ENCODE measurements at places on chromosomes 1 and 21.

DNA sequence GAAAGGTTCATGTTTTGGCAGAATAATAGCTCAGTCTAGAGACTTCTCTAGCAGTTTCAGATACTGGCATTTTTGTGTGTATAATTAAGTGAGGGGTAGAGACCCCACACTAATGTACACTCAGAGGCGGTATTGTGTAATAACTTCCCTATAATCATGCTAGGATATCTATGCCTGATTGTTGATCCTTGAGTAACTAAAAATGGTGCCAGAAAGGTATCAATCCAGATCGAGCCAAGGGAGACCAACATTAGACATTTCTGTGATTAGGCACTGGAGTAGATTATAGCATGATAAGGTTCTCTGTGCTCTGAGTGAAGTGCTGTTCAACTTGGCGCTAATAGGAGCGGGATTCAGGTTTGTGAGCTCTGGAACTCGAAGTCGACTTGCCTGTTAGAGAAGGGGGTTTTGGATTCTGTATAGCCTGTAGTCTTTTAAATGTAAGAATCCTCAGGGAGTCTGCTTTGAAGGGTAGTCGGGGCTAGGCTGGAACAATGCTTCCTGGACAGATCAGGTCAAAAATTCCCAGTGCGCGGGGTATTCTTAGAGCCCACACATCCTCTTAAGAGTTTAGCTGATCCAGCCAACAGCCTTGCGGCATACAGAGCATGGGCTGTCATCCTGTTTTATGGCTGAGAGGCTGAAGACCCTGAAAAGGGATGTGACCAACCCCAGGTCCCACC, 24.2 kb downstream of the MAN1C1 start:
- DNase-seq, result no peak

GRCh38 chr1:83697961-83698360, 301.0 kb downstream of the TTLL7 start:
- no peak for DNase-seq

DNA sequence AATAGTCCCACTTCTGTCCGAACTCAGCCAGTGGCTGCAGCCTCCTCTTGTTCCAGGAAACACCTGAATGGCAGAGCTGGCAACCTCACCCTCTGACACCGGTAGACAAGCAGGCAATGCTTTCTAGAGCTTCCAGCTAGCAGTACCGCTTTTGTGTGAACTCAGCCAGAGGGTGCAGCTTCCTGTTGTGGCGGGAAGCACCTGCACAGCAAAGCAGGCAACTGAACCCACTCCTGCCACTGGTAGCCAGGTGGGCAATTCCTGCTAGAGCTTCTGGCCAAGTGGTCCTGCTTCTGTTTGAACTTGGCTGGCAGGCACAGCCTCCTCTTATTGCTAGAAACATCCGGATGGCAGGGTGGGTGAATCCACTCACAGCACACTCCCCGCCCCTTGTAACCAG, 40.1 kb upstream of the TMPRSS15 start:
- DNase-seq, result no peak

GRCh38 chr1:78640462-78640861, 9.2 kb upstream of the IFI44 start:
- DNase-seq, result no peak

DNA sequence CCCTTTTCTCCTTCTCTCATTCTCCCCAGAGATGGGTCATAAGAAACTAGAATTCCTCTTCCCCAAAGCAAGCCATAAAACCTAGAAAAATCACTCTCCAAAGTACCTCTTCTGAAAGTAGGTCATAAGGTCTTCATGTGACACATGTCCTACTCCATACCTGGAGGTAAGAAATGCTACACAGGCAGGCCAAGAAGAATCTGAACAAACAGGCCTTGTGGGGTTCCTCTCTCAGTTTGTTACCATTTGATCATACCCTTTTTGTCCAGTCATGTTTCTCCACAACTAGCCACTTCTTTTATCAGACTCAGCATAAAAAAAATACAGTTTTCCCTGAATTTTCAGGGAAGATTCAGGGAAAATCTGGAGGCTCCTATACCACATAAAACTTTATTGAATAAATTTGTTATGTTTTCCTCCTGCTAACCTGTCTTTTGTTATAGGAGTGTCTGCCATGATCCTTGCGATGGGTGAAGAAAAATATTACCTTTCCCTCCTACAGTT, 134.4 kb upstream of the LMO4 start:
- no peak for DNase-seq

DNA sequence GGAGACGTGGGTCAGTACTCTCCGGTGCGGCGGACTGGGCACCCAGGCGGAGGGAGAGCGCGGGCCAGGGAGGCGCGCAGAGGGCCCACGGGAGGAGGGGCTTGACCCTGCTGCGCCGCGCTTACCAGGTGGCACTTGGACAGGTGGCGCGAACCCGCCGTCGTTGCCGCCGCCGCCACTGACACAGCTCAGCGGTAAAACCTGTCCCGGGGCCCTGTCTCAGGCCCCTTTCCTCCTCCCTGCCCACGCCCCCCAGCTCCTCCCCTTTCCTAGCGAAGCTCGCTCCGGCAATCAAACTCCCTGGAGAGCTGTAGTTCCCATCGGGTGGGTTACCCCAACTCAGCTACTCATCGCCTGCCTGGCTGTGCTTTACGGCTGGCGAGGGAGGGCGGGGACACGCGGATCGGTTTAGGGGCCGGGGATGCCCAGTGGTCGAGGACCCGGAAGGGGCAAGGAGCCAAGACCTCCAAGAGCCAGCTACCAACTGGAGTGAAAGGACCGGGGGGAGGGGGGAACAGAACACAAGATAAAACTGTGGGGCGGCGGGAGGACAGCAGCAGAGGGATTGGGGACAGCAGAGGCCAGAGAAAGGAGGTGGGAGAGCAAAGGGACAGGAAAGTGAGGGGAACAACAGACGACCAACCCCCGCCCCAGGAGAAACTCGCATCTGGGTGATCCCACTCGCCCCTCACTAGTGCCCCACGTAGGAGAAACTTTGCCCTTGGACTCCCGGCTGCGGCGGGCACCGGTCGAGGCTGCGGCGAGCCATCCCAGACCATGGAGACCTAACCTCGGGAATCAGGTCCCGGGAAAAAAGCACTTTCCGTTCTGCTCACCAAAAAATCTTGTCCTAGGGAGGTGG, 2.9 kb downstream of the GFI1 start:
- peak; percentile 34 for DNase-seq

DNA sequence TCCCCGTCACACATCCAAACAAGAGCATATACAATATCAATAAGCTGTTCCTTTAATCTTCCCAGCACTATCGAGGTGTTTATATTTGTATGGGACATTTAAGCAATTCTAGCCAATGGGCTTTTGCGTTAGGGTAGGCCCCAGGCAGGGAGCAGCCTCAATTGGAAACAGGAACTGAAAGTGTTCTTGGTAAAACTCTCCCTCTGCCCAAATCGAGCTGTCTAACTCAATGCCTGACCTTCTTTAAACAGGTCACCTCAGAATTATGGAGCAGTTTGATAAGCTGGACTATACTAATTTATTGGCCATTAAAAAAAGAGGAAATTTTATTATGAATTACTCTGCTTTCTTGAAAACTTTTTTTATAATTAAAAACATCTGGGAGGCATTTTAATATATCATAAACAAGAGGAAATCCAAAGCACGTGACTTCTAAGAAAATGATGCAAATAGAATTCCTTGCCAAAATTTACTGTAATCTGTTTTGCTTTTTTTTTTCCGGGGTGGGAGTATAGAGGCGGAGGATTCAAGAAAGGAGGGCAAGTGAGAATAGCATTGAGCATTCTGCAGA, 498.1 kb downstream of the LMO4 start:
- DNase-seq, result peak; percentile 33

DNA sequence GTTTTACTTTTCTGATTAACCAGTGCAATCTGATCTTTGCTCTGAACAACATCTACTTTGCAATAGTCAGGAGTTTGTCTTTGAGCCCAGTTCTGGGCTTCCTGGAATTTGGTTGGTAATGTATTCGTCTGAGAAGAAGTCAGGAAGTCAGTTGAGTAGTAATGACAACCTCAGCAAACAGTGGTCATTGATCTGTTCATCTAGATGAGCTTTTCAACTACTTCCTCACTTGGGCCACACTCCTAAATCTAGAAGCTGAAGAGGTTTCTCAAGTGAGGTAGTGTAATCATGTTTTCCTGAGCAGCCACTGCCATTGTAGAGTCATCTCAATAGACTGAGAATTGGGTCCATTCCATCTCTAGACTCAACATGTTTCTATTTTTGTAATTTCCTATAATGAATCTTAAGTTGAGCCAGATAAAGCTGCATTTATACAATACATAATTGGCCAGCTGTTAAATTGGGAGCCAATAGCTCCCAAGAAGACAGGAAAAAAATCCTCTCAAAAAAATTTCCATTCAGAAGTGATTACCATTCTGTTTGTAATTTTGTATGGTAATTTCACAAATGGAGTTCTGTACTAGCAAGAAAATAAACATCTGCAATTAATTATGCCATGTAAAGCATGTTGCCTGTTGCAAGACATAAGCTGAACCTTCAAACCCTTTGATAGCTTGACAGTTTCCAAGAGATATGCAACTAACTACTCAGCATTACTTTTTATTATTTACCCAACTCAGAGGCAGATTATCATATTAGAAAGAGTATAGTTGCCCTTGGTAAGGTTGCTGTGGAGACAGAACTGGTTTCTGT, 49.6 kb downstream of the WDR64 start:
- DNase-seq, result no peak

GRCh38 chr1:1627261-1627828, 4.6 kb upstream of the MMP23B start:
- no peak for DNase-seq

DNA sequence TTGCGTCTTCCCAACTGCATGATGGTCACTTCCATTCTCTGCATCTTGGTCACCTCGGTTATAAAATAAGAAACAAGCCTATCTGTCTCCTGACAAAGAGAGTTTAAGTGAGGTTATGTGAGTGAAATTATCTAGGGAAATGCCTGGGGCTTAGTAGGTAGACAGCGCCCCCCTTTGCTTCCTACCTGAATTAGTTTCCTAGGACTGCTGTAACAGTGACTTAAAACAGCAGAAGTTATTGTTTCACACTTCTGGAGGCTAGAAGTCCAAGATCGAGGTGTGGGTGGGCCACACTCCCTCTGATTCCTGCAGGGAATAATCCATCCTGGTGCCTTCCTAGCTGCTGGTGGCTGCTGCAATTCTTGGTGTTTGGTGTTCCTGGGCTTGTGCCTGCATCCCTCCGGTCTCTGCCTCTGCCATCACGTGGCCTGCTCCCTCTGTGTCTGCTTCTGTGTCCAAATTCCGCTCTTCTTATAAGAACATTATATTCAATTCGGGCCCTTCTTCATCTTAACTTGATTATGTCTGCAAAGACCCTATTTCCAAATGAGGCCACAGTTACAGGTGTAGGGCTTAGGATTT, 92.6 kb downstream of the IGSF21 start:
- no peak for DNase-seq

DNA sequence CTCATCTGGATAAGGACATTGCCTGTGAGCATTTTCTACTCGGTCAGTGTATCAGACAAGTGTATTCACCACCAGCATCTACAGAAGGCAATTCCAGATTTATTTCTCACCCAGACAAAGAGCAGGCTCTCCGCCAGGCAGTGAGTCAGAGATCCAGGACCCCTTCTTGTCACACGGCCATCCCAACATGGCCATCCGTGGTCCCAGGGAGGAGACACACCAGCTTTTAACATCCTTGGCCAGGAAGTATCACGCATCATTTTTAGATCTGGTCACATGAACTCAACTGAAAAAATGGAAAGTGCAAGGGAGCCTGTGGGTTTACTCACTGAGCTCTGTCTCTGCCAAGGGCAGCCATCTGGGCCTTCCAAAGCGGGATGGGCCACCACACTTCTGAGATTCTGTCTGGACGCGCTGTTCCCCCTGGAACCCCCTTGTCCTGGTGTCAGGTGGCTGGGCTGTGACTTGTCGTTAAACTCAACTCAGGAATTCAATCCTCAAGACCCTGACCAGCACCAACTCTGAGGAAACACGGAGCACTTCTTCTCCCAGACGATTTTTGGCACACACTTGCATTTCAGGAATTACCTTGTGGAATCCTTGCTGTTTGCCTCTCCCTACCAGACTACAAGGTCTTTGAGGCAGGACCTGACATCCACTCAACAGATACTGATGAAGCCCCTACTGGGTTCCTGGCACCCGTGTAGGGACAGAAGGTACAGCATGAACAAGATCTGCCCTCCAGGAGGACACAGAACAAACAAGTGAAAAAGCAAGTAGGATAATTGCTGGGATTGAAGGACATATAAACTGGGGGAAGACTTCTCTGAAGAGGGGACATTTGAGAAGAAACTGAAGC, 21.6 kb upstream of the CCSAP start:
- DNase-seq, result no peak

DNA sequence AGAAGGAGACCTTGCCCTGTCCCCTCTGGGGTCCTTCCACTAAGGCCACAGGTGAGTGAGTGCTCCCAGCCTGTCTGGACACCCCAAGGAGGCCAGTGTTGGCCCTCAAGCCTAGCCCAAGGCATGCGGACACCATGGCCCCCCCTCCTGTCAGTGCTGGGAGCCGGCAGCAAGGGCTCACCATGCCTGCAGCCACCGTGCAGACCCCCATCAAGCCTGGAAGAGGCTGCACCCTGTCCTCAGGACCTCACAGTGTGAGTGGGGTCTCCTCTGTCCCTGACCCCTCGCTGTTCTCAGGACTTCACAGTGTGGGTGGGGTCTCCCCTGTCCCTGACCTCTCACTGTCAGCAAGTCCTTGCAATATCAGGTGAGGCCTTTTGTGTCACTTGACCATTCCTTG, 33.2 kb upstream of the PRSS38 start:
- no peak for DNase-seq

GRCh38 chr1:10957133-10957532, 55.3 kb upstream of the TARDBP start:
- DNase-seq, result no peak

- DNase-seq, result no peak
Observed at GRCh38 chr1:209534496-209535250, 48.8 kb upstream of the CAMK1G start.

DNA sequence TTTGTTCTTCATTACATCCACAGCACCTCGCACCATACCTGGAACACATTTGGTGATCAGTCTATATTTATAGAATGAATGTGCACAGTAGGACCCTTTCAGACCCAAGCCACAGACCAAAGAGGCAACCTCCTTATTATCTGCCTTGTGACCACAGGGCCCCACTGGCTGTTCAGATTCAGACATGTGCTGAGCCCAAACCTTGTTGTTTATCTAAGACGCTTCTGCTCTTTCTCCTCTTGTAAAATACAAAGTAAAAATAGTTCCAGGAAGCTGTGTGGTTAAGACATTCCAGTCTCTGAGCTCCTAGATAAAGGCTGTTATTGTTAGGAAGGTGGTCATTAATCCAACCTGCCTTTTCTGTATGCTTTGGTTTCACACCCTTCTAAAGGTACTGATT, 3.6 kb upstream of the SCMH1 start:
- DNase-seq, result no peak
